H9 (cell line): ENCODE measurements at places on chromosomes 12 and 14.
A peak's percentile ranks its signal among the peaks of the same experiment; 100 is the strongest.

GRCh38 chr12:93144109-93144508 lies 215.0 kb upstream of the EEA1 start:
- DNase-seq = no peak

GRCh38 chr12:25653487-25654175 lies 100.5 kb upstream of the LMNTD1 start:
- DNase-seq = no peak

DNA sequence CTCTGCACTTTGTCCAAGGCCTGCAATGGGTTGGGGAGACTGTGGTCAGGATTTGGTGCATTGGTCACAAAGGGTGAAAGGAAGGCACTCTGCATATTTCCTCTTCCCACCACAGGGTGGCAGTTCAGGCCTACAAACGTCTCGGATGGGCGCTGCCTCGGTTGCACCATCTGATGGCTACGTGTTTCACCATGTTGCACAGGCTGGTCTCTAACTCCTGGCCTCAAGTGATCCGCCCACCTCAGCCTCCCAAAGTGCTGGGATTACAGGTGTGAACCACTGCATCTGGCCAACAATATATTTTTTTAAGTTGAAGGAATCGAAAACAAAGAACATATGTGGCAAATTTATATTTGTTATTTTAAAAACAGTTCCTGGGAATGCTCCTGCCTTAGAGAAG lies 35.1 kb downstream of the TMBIM6 start:
- peak; percentile 88 for DNase-seq

- DNase-seq = no peak
These were observed 65.5 kb downstream of the FBXO33 start for GRCh38 chr14:39366460-39367386.

GRCh38 chr14:102516531-102517391 lies 7.2 kb upstream of the ANKRD9 start:
- peak; percentile 81 for DNase-seq

- no peak for DNase-seq
These were observed 1.5 kb downstream of the TSHR start for GRCh38 chr14:80956922-80957321.

DNA sequence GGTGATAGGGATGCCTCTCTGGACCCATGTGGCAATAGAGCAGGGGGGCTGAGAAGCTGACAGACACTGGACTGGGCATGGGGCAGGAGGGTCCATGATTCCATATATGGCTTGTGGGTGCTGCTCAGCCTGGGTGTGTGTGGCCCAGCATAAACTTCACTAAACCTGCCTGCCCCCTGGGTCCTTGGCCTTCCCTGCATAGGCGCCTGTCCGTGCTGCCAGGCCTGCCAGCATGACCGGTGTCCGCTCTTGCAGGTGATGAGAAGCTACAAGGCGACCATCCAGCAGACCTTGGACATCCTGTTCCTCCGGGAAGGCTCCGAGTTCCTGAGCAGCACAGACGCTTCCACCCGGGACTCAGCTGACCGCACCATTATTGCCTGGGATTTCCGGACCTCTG lies 61.6 kb downstream of the BEGAIN start:
- DNase-seq = no peak

DNA sequence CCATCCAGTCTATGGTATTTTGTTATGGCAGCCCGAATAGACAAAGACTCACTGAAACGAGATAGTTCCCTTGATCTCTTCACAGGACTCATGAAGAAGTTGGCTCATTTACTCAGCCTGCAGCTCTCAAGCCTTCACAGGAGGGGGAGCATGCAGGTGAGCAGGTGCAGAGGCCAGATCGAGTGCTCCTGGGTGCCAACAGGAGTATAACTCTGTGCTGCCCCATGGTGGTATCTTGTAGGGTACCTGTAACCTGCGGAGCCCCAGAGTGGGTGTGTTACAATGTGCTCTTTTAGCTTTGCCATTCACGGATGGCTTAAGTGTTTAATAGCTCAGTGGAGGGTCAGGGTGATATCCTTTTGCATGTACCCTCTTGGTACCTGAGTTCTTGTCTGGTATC lies 159.5 kb downstream of the METTL25 start:
- peak; percentile 45 for DNase-seq

- DNase-seq = no peak
These were observed 26.5 kb downstream of the PLEKHH1 start for GRCh38 chr14:67559639-67560038.

GRCh38 chr14:95253039-95253630 lies 66.6 kb downstream of the CLMN start:
- DNase-seq = no peak

DNA sequence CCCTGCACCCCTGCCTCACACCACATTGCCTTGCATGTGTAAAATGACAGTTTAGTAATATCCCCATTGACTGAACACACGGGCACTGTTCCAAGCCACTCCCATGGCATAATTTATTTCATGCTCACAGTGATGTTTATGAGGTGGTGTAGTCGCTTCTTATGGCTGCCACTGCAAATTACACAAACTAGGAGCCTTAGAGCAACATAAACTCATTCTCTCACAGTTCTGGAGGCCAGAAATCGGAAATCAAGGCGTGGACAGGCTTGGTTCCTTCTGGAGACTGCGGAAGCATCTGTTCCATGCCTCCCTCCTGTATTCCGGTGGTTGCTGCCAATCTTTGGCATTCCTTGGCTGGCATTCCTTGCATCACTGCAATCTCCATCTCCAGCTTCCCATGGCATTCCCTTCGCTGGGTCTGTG lies 97.3 kb downstream of the RIN3 start:
- DNase-seq = no peak

DNA sequence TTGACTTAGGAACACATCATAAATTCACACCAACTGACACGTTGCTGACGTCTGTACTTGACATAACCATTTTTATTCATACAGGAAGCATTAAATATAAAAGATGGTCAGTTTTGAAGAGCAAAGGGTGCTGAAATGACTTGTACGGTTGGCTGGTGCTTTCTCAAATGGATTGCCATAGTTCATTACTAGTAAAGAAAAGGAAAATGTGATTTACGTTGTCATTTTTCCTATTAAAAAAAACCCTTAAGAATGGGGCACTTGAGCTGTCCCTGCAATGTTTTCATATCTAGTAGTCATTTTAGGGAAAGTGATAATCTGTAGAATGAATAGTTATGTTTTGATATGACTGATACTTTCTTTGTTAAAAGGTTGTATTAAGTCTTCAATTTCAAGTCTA lies 22.5 kb upstream of the MANSC4 start:
- no peak for DNase-seq

DNA sequence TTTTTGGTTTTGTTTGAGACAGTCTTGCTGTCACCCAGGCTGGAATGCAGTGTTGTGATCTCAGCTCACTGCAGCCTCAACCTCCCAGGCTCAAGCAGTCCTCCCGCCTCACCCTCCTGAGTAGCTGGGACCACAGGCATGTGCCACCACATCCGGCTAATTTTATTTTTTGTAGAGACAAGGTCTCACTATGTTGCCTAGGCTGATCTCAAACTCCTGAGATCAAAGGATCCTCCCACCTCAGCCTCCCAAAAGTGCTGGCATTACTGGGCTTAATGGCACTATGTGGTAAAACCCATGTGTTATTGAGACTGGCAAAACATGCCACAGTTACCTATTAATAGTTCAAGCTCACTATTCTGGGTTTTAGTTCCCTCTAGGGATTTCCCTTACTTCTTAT lies 51.2 kb upstream of the KCNH3 start:
- no peak for DNase-seq

GRCh38 chr12:80443974-80444666 lies at the start of gene PTPRQ:
Gene PTPRQ, plus strand, starts transcription at chr12:80444235. Its CDS starts 111 bp downstream, at chr12:80444346.
- no peak for DNase-seq

GRCh38 chr12:132323171-132324010 lies 6.0 kb downstream of the GALNT9 start:
- no peak for DNase-seq

- no peak for DNase-seq
These were observed 346.8 kb downstream of the ATP23 start for GRCh38 chr12:58288190-58288589.

DNA sequence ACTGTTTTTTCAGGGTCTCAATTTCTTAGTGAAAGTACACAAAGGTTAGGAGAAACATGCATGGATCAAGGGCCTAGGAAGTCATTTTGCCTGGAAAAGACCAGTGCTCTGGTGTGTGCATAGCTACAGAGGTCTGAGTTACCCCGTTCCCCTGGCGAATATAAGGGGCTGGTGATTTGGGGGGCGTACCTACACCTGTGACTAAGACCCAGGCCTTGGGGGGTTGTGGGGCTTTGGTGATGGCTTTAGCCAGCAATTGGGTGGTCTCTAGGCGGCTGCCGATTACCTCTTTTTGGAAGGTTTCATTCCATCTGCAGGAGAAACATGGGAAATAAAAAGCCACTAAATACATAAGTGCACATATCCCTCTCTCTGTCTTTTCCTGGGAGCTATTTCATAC lies 1.1 kb downstream of the SDR39U1 start:
- no peak for DNase-seq

GRCh38 chr12:21815306-21816062 lies 41.0 kb upstream of the KCNJ8 start:
- no peak for DNase-seq

DNA sequence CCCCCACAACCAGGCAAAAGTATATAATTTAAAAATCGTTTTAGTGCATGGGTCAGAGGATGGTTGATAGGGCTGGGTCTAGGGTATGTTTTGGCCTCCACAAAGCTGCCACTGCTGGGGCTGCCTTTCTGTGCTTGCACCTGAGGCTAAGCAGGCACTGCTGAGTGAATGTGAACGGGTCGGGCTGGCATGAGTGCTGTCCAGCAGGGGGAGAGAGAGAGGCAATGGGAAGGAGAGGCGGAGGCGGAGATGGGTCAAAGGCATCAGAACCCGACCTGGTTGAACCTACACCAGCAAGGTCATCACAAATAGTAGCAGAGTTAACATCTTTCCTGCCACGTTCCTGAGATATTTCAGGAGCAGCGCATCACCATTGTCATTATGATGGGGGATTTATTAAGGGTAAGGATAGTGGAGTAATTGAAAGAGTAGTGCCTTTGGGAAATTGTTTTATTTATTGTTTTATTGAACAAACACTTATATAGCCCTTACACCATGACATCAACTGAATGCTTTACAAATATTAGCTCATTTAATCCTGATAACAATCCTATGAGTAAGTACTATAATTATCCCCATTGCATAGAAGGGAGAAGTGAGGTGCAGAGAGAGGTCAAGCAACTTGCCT lies 5.8 kb upstream of the NRXN3 start:
- peak; percentile 85 for DNase-seq
